NCI-H510A (cell line): ENCODE measurements at places on chromosomes 1 and 21.

DNA sequence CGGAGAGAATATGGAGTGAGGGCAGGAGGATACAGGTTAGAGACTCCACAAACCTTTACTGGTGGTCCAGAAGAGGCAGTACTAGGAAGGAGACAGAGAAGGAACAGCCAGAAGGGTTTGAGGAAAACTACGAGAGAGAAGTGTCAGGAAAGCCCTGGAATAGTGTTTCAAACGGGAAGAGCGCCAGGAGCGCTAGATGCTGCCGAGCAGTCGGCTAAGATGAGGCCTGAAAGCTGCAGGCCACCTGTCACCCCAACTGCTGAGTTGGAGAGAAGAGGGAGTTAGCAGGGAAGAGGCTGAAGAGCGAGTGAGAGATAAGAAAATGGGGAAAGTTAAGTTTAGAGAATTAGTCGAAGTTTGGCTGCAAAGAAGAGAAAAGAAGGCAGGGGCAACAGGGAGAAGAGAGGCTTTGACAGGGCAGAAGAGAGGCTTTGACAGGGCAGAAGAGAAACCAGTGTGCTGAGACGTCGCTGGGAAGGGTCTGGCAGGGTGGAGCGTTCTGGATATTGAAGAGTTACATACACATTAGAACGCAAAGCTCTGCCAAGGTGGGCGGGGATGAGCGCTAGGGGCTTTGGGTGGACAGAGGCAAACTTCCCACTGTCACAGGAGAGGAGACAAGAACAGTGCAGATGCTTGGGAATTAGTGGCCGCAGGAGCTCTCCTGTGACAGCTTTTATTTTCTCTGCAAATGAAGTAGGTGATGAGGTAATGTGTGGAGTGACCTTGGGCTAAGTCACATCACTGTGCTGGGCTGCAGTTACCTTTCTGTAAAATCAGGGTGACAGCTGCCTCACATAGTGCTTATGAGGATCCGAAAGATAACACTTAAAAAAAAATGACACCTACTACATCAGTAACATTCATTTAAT lies 31.2 kb downstream of the PCSK9 start:
- DNase-seq, result no peak

GRCh38 chr1:218447010-218447689 lies 102.0 kb downstream of the TGFB2 start:
- no peak for DNase-seq

DNA sequence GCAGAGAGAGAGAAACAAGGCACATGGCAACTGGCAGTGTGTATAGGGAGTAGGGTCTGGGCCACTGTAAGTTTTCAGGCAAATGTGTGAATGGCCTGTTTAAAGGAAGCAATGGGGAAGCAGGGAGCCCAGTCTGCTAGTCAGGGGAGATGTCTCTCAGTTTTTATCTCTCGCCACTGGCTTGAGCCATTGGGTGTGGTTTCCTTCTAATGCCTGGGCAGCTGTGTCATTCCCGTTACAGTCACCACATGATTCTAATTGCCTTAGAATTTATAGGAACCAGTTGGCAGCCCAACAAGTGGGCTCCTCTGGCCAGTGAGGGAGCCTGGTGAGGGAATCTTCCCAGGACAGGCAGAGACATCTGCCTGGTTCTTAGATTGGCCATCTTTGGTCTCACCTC lies 182.4 kb downstream of the DISC1 start:
- DNase-seq, result no peak

- DNase-seq, result no peak
These were observed 27.7 kb downstream of the DSTYK start for GRCh38 chr1:205183676-205184335.

GRCh38 chr1:5991381-5992025 lies 722 bp downstream of the NPHP4 start:
- peak; percentile 51 for DNase-seq

DNA sequence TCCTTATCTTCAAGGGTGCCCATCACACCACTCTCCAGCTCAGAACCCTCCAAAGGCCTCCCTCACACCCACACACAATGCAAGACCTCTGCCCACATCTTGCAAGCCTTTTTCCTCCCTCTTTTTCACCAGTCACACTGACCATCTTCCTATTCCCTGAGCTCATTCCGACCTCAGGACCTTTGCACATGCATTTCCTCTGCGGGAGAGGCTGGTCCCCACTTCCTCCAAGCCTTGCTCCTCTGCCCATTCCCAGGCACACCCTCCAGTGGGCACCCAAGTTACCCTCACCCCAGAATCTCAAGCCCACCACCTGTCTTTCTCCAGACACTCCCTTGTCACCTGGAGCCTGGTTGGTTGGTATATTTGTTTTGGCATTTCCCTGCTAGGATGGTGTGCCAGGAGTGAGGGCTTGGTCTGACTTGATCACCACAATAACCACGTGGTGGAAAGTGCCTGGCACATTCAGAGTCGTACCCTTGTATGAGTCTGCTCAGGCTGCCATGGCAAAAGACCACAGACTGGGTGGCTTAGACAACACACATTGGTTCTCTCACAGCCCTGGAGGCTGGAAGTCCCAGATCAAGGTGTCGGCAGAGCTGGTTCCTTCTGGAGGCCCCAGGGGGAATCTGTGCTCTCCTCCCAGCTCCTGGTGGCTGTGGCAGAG lies 13.2 kb downstream of the MX2 start:
- no peak for DNase-seq

- no peak for DNase-seq
These were observed 9.0 kb upstream of the ABCG1 start for GRCh38 chr21:42209801-42210479.

- DNase-seq, result no peak
These were observed 42.3 kb downstream of the SSBP3 start for GRCh38 chr1:54363925-54364324.

DNA sequence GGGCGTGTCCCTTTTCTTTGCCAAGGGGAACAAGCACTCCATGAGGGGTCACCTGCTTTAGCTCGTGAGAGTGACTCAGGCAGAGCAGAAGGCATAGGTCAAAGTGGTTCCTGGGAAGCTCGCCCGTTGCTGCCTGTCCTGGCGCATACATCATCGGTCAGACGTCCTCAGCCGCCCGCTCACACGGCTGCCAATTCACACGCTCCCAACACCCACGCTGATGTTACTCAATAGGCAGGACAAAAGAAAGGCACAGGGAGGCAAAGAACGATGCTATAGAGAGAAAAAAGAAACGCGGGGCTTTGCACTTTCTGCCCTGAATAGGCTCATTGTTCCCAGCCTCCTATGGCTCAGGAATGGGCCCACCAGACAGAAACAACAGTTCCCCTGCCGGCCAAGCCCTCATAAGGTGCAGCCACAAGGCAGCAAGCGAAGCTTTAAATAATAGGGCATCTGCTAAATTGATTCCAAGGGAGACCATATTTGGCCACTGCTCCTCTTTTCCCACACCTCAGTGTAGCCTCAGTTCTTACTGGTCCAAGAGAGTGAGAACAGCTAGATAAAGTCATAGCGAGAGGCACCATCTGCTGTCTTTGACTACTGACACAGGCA lies 38.7 kb downstream of the VTCN1 start:
- DNase-seq, result no peak

DNA sequence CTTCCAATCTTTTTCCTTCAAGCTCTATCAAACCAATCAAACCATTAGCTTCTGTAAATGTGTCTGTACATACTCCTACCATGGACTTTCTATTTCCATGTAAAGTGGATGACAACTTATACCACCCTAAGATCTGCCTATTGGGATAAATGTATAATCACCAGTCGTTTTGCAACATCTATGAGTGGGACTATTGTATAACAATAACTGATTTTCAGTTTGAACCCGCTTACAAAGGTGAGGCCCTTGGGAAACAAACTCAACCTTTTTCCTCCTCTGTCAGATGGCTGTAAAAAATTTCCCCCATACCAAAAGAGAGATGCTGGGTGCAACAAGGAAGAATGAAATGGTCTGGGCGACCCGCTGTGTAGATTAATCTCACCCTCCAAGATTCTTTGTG lies 399.1 kb upstream of the ADAMTS5 start:
- DNase-seq, result no peak

DNA sequence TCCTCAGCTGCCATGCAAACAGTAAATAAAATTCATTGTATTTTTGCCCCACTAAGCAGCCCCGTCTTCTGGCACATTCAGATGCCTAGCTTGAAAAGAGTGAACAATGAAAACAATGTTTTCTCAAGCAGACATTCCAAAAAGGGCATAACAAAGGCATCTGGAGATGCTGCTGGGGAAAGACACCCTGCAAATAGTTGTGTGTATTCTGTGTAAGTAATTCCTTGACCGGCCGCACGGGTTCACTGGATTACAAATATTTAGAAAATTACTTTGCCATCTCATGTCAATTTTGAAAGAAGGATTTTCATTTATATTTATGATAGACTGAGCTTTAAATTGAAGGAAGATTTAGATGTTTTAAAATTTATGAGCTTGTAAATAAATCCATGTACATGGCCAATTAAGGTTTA lies 142.2 kb downstream of the SLC45A1 start:
- no peak for DNase-seq

- DNase-seq, result no peak
These were observed 81.2 kb upstream of the F3 start for GRCh38 chr1:94622757-94623156.

- no peak for DNase-seq
These were observed 7.1 kb downstream of the ACOT7 start for GRCh38 chr1:6386371-6386949.

- DNase-seq, result no peak
These were observed 122.4 kb downstream of the AKT3 start for GRCh38 chr1:243727503-243728203.

GRCh38 chr1:109493805-109494539 lies at the start of gene CYB561D1:
Gene CYB561D1 (plus strand): TSS chr1:109494094. CDS start chr1:109494140, 46 bp downstream.
- peak; percentile 65 for DNase-seq

DNA sequence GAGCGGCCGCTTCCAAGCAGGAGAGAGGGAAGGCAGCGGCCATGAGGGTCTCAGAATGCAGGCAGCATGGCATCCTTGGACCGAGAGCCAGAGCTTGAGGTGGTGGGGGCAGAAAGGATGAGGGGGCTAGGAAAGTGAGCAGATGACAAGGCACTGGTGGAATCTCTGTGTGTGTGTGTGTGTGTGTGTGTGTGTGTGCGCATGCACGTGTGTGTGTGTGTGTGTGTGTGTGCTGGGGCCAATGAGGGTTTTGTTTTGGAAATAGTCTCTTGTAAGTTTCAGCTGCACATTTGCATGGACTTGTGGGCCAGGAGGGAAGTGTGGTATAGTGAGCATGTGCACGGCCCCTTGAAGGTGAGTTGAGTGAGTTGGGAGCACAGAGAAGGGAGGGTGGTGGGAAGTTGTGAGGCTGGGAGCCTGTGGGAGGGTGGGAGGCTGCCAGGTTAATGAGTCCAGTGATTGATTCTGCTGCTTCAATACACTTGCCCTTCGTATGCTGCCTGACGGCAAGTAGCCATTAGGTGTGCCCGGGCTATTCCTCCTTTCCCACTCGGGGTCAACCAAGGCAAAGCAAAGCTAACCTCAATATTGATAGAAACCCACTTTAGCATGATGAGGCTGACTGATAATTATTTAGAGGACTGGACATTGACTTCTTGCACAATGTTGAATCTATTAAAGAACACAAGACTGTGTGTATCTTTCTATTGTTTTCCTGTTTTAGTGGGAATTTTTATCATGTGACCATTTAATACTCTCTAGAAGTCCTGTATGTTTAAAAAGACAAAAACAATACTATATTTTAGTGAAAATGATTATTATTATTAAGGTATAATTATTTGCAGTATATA lies 80.3 kb downstream of the PROX1 start:
- no peak for DNase-seq

DNA sequence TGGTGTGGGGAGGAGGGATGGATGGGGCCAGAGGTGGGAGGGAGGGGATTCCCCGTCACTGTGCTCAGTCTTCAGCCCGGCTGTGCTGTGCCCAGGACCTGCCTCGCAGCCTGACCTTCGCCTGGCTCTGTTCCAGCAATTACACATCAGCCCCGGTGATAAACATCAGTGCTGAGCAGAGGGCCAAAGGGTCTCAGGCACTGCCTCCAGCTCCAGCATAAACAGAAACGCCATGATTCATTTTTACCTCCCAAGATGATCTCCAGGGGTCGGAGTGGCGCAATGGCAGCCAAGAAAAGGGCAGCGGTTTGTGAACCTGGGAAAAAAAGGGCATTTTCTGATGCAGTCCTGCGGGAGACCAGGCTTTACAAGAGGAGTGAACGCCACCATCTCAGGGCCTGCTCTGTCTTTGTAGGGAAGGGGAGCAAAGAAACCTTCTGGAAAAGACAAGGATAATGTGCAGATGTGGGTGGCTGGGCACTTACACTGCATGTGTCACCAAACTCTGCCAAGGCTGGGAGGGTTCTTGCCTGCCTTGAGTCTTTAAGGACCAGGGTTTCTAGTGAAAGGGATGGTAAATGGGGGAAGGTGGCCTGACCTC lies 28.1 kb downstream of the SHISA4 start:
- DNase-seq, result peak; percentile 23

- DNase-seq, result no peak
These were observed 1.6 kb downstream of the CLIC6 start for GRCh38 chr21:34670220-34670961.
